ENCODE measurements at places on chromosomes 7 and 10. TPM values are rescaled to one million over a fixed set of nuclear protein-coding genes. Genes with fewer than 3 reads are reported as not detected.
A peak's percentile ranks its signal among the peaks of the same experiment; 100 is the strongest.

DNA sequence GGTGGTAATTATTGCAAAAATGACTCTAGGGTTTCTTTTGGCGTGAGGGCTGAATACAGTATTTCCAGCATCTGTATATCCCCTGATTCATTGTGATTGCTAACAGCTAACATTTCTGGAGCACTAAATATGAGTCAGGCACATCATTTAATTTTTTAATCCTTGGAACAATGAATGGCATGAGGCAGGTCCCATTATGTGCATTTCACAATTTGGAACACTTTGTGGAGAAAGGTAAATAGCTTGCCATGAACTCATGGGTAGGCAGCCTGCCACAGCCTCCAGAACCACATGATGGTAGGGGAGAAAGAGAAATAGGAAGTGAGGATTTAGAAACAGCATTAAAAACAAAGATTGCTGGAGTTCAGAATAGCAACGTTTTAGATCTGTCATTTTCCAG, 1.7 kb downstream of the NPTX2 start:
- H3K36me3 ChIP-seq = no peaks in the 10 kb centered on the region
- DNase-seq = no peak
- H3K27ac ChIP-seq = no peak overlapping the region
- H3K4me1 ChIP-seq = peaks cover 24% of the 10 kb centered on the region
- peak overlapping the region; percentile 79 for H3K4me3 ChIP-seq
- H3K27me3 ChIP-seq = no peaks in the 10 kb centered on the region

GRCh38 chr7:1819259-1819841, 149.3 kb downstream of the ELFN1 start:
- H3K27ac ChIP-seq = no peak overlapping the region
- no peak overlapping the region for H3K4me3 ChIP-seq
- no peak for DNase-seq
- H3K27me3 ChIP-seq = no peaks in the 10 kb centered on the region
- peaks cover 3% of the 10 kb centered on the region for H3K36me3 ChIP-seq

DNA sequence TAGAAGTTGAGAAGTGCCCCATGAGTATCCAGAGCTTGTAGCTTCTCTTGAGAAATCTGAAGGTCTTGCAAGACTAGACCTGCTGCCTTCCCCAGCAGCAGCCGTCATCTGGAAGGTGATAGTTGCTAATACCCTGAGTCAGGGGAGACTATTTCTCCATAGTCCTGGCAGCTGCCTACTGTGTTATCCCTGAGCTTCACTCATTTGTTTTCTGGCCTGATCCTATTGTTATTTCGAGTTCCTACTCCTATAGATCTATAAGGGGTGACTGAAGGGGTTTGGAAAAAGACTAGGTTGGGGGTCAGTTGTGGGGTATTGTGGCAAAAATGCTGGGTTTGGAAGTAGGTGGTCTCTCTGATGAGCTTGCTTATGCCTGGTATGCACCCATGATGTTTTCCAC, 297.8 kb downstream of the CNTNAP2 start:
- H3K4me1 ChIP-seq = no peaks in the 10 kb centered on the region
- no peak overlapping the region for H3K27ac ChIP-seq
- H3K36me3 ChIP-seq = no peaks in the 10 kb centered on the region
- no peak overlapping the region for H3K4me3 ChIP-seq
- H3K27me3 ChIP-seq = no peaks in the 10 kb centered on the region

Gene NYAP1
- total RNA-seq = 0.95 TPM

GRCh38 chr7:121544726-121545125, 148.6 kb upstream of the FAM3C start:
- no peaks in the 10 kb centered on the region for H3K27me3 ChIP-seq
- no peak for DNase-seq
- H3K4me3 ChIP-seq = no peak overlapping the region
- H3K27ac ChIP-seq = no peak overlapping the region
- no peaks in the 10 kb centered on the region for H3K36me3 ChIP-seq

- H3K4me3 ChIP-seq = no peak overlapping the region
- no peak for DNase-seq
- H3K36me3 ChIP-seq = no peaks in the 10 kb centered on the region
- H3K4me1 ChIP-seq = no peaks in the 10 kb centered on the region
Measured at GRCh38 chr7:122844191-122844988, 41.9 kb downstream of the CADPS2 start.
